ENCODE measurements at places on chromosomes 6 and 20. TPM values are rescaled to one million over a fixed set of nuclear protein-coding genes. Genes with fewer than 3 reads are reported as not detected.

Gene SLC22A3
- 16.1 TPM for total RNA-seq

Gene IL20RA
- total RNA-seq: 5.2 TPM

Gene NRM
- total RNA-seq: 0.59 TPM

Gene FLRT3
- 1.8 TPM for total RNA-seq

Gene KCNQ5
- not detected for total RNA-seq

Gene PLCB4
- total RNA-seq: 19.9 TPM

Gene UNC5CL
- total RNA-seq: not detected

Gene FAXC
- total RNA-seq: 8.7 TPM

- no peak overlapping the region for H3K4me3 ChIP-seq
- H3K27ac ChIP-seq: no peak overlapping the region
Measured at GRCh38 chr6:24777227-24777626, 2.5 kb downstream of the GMNN start.

DNA sequence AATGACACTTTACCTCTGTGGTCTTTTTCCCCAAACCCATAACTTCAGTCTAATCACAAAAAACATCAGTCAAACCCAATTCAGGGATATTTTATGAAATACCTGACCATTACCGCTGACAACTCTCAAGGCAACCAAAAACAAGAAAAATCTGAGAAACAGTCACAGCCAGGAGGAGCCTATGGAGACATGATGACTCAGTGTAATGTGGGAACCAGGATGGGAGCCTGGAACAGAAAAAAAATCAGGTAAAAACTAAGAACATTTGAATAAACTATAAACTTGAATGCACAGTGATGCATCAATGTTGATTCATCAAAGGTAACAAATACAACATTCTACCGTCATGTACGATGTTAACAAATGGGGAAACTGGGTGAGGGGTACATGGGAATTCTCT, 84.1 kb upstream of the TSHZ2 start:
- no peaks in the 10 kb centered on the region for H3K27me3 ChIP-seq
- no peaks in the 10 kb centered on the region for H3K4me1 ChIP-seq
- no peak overlapping the region for H3K27ac ChIP-seq
- H3K36me3 ChIP-seq: no peaks in the 10 kb centered on the region

- H3K36me3 ChIP-seq: no peaks in the 10 kb centered on the region
- no peaks in the 10 kb centered on the region for H3K4me1 ChIP-seq
- no peak overlapping the region for H3K4me3 ChIP-seq
- DNase-seq: no peak
Measured at GRCh38 chr6:105744815-105745214, 341.3 kb upstream of the PRDM1 start.

DNA sequence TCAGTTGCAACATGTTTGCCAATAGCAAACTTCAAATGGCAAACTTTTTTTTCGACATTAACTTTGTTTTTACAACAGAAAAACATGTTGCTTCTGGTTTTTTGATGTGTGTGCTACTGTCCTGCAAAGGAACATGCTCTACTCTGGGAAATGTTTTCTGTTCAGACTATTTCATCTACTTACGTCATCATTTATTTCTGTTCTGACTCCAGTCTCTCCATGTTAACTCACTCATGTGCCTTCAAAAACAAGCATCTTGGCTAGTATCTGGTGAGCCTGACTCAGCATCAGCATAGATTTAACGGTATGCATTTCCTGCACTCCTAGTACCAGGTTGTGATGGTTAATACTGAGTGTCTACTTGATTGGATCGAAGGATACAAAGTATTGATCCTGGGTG, 36.1 kb upstream of the MAP7 start:
- H3K4me3 ChIP-seq: no peak overlapping the region
- no peaks in the 10 kb centered on the region for H3K27me3 ChIP-seq
- no peaks in the 10 kb centered on the region for H3K4me1 ChIP-seq
- peak overlapping the region; percentile 75 for H3K27ac ChIP-seq

- no peaks in the 10 kb centered on the region for H3K4me1 ChIP-seq
- H3K36me3 ChIP-seq: no peaks in the 10 kb centered on the region
- no peak overlapping the region for H3K4me3 ChIP-seq
- DNase-seq: no peak
- H3K27me3 ChIP-seq: no peaks in the 10 kb centered on the region
Measured at GRCh38 chr6:39182604-39183003, 46.7 kb downstream of the KCNK5 start.

DNA sequence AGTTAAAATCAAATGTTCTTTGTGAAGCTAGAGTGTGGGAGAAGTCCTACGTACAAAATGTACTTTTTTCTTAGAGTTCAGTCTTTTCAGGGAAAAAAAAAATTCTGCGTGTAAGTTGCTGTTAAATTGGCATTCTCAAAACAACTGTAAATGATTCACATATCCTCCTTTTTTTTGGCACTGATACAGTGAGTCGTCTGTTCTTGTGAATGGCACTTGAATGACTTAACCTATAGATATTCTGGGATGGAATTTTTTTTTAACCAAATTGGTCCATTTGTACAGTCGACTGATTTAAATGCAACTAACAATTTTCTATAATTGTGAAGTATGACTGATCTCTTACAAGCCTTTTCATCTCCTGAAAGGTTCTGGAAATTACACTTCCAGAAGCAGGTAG, 5.5 kb upstream of the JAG1 start:
- DNase-seq: no peak
- no peak overlapping the region for H3K27ac ChIP-seq
- no peak overlapping the region for H3K4me3 ChIP-seq
- H3K27me3 ChIP-seq: no peaks in the 10 kb centered on the region

Measured in uterus (tissue), 4 donors.